ENCODE measurements at places on chromosomes 7 and 10.

GRCh38 chr7:100811480-100811879 is 15.8 kb downstream of the EPHB4 start:
- no peak for DNase-seq

DNA sequence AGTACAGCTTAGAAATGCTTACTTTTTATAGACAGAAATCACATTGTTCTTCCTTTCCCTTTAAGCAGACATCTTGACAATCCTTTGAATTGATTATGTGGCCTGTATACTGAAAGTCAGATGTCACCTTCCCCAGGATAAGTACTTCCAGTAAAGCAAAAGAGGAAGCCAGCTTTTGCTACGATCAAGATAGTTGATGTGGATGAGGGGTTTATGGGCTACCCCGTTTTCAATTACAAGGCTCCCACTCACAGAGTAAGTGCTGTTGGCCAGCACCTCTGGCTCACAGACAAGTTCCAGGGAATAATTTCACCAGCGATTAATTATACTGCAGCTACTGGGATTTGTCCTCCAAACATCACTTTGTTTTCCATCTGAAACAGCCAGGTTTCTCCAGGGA is 95.1 kb upstream of the SAMD8 start:
- DNase-seq = no peak

- no peak for DNase-seq
Observed at GRCh38 chr7:47104206-47104549, 477.7 kb downstream of the TNS3 start.

DNA sequence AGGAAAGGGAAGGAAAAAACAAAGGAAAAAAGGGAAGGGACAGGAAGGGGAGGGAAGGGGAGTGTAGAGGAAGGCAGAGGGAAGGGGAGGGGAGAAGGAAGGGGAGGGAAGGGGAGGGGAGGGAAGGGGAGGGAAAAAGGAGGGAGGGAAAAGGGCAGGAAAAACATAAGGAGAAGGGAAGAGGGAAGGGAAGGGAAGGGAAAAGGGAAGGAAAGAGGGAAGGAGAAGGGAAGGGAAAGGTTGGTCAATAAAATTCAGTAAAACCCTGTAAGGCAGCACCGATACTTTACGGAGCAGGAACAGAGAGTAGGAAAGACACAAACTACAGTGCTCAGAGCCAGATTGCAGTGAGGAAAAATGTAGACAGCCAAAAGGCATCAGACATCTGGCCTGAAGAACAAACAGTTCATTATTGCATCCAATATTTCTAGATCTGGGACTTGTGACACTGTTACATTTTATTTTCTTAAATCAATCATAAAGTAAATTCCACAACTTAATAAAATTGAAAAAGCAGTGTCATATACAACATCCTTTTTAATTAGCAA is 322.0 kb downstream of the CRPPA start:
- no peak for DNase-seq

GRCh38 chr10:27643301-27643700 is 102.3 kb downstream of the MKX start:
- no peak for DNase-seq

DNA sequence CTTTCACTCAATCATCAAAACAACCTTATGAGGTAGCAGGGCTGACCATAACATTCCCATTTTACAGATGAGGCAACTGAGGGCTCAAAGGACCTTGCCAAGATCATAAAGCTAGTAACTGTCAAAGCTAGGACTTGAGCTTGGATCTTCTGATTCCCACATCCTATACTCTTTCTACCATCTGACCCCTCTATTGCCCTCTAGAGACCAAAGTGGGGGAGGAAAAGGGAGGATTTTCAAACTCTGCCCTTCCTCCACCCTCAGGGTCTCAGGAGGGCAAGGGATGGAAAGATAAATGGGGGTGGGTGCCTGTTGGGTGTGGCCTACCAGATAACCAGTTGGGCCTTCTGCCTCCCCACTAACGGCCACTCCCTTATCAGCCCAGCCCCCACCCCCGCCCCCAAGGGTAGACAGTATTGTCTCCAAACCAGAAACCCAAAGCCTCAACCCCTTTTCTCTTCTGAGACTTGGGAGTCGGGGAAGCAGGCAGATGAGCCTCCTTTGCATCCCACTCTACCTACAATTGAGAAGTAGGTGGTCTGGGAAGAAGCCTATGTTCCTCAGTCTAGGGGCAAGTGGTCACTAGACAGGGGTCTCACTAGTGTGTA is 7.9 kb downstream of the LDB1 start:
- no peak for DNase-seq

DNA sequence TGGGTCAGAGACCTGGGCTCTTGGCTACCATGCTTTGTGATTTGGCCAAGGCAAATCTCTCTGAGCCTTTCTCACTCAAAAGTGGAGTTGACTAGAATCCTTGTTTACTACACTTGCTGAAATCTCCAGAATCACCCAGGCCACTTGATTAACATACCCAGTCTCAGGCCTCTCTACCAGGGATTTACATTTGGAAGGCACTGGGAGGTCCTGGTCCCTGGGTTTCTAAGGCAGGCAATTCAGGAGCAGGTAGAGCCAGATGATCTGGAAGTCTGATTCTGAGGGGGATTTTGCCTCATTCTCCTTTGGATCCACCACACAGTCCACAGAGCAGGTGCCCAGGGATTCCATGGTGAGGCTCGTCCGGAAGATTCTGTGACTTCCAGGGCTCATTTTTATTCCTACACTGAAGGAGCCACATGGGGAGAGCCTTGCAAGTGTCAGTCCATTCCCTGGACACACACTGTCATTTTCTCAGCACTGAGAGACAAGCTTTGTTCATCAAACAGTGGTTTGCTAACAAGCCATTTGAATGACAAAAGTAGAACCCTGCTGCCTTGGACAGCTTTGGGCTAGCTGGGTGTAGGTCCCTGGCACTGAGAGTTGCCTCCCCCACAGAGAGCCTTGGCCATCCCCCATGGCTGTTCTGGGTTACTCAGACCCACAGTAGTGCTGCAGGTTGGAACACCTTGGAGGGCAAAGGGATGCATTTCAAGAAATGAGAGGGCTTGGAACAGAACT is 74.2 kb downstream of the NOC3L start:
- no peak for DNase-seq

GRCh38 chr7:158001003-158001402 is 586.6 kb downstream of the PTPRN2 start:
- no peak for DNase-seq

- DNase-seq = no peak
Observed at GRCh38 chr7:135914346-135914745, 62.8 kb downstream of the MTPN start.

DNA sequence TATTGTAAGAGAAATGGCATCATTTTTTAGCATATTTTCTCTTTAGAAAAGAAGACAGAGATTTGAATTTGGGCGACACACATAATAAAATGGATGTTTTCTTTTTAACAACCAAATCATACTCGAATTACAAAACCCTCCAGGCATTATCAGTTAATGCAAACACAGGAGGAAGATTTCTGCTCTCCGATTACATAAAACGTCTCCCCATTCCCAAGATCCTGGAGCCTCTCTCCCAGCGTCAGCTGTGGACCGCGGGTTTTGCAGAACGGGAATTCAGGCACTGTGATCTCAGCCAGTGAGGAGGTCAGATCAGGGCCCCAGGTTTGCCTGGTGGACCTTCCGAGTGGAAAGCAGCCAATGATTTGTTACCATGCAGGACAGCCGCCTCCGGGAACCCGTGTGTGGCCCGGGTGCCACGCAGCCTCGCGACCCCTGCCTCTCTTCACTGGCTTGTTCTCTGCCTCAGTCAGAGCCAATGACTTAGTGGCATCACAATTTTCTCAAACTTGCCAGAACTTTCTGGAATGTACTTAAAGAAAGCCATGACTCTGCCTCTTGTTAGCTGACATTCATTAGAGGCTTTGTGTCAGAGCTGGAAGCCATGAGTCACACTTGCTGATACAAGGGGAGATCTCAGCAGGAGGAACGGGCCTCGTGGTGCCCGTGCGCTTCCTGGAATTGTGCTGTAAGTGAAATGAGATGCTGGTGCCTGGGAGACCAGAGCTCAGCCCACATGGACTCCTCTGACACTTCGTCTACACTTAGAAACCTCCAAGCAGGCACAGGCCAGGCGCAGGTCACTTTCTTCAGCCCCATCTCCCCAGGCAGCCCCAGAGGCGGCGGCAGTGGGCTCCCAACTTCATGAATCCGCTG is 246.1 kb downstream of the KLF6 start:
- no peak for DNase-seq

DNA sequence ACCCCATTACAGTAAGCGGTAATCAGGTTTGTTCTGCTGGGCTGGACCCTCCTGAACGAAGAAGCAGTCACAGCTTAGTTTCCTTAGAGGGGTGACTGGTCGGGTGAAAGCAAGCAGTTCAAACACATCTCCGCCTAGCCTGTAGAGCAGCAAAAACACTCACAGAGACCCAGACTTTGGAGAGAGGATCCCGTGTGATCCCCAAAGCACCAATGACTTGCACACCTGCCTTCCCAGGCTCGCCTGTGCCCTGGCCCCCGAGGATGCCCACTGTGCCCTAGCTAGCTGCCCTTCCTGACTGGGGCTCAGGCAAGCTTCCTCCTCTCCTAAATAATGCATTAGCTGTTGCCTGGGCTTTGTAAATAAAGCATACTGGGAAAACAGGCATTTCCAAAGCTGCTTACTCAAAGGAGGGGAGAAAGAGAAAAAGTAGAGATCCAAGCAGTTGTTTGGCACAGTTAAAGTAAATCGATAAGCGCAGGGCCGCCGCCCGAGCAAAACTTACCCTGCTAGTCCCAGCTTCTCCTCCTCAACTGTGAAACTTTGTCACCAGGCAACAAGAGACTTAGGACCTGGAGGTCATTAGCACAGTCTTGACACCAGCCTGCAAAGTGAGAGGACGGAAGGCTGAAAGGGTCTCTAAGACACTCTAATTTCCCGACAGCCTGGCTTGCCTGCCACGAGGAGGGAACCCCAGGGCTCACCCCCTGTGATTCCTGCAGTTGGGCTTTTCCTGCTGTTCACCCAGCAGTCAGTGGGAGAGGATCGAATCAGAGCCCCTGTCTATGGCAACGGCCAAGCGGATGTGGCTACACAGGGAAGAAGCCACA is 4.8 kb downstream of the LRRC18 start:
- DNase-seq = no peak

DNA sequence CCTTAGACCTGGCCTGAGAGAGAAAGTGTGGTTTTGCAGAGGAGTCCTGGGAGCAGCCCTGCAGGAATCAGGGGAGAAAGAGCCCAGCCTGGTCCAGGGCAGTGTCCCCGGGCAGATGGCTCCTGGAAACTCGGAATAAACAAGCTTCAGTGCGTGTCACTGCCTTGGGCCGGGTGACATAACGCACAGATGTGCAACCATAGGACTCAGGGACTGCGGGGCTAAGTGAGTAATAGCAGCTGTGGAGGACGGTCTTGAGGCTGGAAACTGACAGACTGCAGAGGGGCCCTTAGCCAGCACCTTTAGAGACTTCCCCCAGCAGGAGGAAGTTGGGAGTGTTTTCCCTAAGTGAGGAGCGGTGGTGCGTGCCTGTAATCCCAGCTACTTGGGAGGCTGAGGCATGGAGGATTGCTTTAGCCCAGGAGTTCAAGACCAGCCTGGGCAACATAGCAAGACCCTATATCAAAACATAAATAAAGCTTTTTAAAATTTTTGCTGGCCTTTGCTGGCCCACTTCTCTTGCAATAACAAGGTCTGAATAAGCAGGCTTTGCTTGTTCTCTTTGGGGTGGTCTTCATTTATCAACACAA is 5.3 kb upstream of the CLIP2 start:
- DNase-seq = no peak
